ENCODE measurements at places on chromosomes 4 and X.

DNA sequence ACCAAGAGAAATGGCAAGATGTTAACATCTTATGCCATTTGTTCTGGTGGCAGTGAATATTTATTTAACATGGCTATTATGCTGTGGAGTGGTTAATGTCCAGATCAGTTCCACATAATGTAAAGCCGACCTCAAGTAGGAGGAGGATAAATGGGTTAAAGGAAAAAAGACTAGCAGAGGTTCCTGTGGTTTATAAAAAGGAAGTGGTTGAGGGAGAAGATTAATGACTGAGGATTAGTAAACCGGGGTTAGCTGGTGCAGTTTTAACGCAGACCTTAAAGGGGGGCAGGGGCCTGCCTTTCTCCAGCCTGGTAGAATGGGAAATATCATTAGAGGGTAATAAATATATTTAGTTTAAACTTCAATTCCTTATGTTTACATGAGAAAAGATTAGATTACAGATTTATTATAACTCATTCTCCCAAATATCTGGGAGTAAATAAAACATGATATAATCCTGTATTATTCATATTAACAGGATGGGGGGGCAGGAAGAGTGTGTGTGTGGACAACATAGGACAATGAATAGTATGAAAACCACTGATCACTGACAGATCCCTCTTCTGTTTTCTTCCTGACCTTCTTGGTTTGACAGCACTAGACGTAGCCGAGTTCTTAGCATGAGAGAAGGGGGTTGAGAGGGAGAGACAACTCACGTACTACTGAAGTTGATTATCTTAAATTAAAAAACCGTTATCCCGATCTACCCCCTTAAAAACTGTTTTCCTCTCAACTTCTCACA is 124.1 kb upstream of the LIMCH1 start:
- DNase-seq = no peak

DNA sequence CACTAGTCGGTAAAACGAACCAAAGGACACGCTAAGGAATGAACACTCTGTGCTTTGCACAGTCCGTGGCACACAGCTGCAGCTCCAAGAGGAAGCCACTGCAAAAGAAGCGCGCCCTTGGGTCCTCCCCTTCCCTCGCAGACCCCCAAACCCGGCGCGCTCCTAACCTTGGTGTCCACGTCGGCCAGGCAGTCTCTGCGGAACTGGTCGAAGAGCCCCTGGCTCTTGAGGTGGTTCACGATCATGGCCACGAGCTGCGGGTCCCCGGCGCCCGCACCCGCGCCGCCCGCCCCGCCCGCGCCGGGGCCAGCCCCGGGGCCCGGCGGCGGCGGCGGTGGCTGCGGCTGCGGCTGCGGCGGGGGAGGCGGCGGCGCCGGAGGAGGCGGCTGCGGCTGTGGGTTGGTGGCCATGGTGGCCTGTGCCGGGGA is 333 bp downstream of the BOD1L1 start:
- DNase-seq = no peak

DNA sequence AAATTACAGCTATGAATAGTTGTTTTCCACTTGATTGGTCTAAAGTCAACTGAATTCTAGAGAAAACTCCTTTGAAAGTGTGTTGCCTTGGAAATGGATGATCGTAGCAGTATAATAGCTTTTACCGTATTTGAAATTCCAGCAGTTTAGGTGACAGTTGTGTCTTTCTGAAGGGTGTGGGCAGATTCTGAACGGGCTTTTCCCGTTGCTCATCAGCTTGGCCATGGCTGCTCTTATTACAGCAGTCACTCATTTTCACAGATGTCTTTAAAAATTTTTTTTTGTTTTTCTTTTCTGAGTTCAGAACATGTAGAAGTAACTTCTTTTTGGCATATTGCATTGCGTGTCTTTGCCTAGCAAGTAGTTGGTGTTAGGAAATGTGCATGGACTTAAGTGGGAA is 69.6 kb upstream of the SLC4A4 start:
- DNase-seq = no peak

DNA sequence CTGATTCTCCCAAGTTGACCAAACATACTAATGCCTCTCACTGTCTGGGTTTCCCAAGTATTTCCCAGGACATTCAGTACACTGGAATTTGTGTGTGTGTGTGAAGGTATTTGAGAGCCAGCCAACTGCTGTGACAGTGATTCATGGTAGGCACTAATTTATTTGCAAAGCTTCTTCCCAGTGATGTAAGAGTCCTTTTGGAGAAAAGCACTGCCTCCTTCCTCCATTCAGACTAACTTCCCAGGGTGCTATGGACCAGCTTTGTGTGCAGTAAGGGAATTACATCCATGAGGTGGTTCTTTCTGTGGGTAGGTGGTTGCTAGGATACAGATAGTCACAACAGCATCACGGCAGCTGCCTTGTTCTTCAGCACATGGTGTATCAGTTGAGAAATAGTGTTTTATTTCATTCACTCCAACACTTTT is 8.7 kb downstream of the EGF start:
- DNase-seq = peak; percentile 13
